Articular chondrocyte of knee joint (primary cell): ENCODE measurements at places on chromosomes 2 and 18. TPM values are rescaled to one million over a fixed set of nuclear protein-coding genes. Genes with fewer than 3 reads are reported as not detected.

CEBPZOS gene
- total RNA-seq = 27.5 and 27.7 TPM in 2 replicates

SGPP2 gene
- not detected in 2 replicates for total RNA-seq

GKN1 gene
- total RNA-seq = 0.26 TPM in 1 of 2 replicates, not detected in the other

GPC1 gene
- 58.0 and 63.9 TPM in 2 replicates for total RNA-seq

SP110 gene
- 22.2 and 26.1 TPM in 2 replicates for total RNA-seq

ANKRD36B gene
- 66.3 and 83.6 TPM in 2 replicates for total RNA-seq

SLC30A3 gene
- total RNA-seq = under 0.01 TPM in 1 of 2 replicates, not detected in the other

CAVIN2 gene
- total RNA-seq = 1.4 and 2.2 TPM in 2 replicates

RBMS1 gene
- total RNA-seq = 192 and 212 TPM in 2 replicates

XIRP2 gene
- under 0.01 TPM in 1 of 2 replicates, not detected in the other for total RNA-seq
